ENCODE measurements at places on chromosomes 4 and X.

- no peak for DNase-seq
Observed at GRCh38 chrX:70132877-70133302, 357 bp upstream of the IGBP1 start.

DNA sequence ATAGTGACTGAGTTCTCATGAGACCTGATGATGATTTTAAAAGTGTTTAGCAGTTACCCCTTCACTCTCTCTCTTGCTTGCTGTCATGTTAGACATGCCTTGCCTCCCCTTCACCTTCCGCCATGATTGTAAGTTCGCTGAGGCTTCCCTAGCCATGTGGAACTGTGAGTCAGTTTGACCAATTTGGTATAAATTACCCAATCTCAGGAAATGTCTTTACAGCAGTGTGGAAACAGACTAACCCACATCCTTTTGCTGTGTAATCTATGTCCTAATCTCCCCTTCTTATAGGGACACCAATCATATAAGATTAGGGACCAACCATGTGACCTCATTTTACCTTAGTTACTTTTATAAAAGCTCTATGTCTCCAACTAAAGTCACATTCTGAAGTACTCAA is 677.8 kb downstream of the ADGRL3 start:
- no peak for DNase-seq

GRCh38 chr4:107196312-107196711 is 160.2 kb upstream of the DKK2 start:
- no peak for DNase-seq

DNA sequence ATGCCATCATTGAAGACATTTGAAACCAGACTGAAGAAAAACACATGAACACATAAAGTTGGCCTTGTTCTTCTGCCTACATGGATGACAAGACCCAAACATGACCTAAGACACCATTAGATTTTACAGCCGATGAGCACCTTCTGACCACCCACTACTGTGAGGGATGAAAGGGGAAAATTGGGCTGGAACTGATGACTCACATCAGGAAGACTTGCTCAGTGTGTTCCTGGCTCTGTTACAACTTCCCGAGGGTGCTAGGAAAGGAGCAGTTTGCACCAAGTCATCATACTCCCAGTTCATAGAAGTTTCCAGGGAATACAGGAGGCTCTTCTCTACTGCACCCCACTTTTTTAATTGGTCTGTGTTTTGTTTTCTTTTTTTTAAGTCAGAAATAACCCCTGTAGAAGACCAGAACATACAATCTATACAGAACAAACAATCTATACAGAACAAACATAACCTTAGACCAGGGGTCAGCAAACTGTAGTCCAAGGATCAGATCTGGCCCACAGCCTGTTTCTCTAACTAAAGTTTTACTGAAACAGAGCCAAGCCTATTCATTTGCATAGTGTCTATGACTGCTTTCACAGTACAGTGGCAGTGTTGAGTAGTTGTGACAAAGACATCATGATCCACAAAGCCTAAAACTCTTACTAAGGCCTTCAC is 25.3 kb downstream of the BTC start:
- DNase-seq: no peak

DNA sequence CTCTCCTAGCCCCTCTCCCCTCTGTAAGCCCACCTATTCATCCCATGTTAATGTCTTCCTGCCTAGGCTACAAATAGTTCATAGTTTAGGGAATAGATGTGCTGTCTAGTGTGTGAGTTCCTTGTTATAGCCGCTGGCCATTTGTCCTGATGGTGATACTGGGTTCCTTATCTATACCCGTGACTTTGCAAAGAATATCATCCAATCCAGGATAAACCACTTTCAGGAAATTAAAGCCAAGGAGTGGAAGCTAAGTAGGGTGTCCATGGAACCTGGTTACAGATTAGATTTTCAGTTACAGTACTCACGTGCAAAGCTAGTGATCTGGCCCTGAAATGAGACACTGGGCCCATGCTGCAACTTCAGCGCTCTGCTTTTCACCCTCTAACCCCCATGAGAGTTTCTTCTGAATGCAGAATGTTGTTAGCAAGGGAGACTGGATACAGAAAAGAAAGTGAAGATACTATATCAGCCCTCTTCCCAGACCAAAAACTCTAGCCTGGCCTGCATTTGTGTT is 111.4 kb downstream of the TMEM164 start:
- DNase-seq: no peak

GRCh38 chr4:17033768-17034181 is 135.3 kb upstream of the LDB2 start:
- no peak for DNase-seq

- no peak for DNase-seq
Observed at GRCh38 chr4:52709155-52709554, 42.1 kb downstream of the ERVMER34-1 start.

DNA sequence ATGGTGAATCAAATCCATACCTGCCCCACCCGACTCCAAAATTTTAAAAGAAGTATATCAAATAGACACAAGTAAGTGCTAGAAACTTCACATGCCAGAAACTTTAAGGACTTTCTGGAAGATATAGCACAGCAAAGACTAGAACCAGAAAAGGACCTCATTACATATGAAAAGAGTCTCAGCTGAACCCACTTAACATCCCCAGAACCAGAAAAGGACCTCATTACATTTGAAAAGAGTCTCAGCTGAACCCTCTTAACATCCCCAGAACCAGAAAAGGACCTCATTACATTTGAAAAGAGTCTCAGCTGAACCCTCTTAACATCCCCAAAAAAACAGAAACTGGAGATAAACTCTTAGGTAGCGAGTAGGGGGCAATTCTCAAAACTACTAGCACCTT is 32.3 kb downstream of the STPG2 start:
- no peak for DNase-seq

GRCh38 chr4:38762560-38762959 is 20.2 kb downstream of the TLR10 start:
- no peak for DNase-seq

DNA sequence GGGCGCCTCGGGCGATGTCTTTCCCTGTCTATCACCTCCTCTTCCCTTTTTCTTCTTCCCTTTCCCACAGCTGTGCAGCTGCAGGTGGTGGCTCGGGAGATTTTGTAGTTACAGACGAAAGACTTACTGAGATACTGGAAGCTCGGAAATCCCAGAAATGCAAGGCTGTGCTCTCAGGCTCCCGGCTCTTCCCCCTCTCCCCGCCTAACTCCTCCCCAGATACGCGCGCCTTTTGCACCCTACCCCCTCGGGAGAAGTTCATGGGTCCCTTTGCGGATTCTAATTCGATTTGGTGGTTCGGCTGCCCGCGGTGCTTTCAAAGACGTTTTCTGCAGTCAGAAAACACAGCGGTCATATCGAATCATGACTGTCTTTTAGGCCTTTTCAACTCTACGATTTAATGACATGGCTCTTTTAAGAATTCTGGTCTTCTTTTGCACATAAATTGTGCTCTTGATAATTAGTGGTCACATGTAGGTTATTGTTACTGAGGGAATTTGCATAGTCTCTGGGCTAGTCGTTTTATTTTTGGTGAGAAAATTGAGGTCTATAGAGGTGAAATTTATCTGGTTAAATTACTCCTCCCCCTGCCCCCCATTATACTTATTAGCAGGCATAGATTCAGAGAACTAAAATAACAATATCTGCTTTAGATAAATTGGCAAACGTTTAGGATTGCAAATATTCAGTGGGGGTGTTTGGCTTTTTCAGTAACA is 1.6 kb downstream of the SEPTIN11 start:
- no peak for DNase-seq

DNA sequence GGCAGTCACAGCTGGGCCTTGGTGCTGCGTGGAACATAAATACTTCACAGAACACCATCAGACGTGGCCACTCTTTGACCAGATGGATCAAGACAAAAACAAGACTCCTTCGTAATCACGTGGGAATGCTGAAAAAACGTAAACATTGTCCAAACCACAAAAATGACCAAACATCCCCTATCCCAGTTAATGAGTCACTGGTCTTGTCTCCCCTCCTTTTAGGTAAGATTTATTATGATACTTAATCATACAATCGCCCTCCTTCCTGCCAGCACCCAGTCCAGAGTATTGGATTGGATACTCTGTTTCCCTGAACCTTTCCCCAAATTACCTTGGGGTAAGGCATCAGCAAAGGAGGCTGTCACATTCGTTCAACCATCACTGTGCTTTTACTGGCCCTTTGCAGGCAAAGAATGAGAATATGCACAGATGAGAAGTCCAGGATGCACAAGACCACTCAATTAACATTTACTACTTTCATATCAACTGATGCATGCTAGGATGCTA is 601 bp upstream of the TCEANC start:
- no peak for DNase-seq

GRCh38 chr4:159250751-159251325 is 148.0 kb downstream of the RAPGEF2 start:
- DNase-seq: no peak

- DNase-seq: no peak
Observed at GRCh38 chrX:39890807-39891206, 207.0 kb downstream of the BCOR start.

DNA sequence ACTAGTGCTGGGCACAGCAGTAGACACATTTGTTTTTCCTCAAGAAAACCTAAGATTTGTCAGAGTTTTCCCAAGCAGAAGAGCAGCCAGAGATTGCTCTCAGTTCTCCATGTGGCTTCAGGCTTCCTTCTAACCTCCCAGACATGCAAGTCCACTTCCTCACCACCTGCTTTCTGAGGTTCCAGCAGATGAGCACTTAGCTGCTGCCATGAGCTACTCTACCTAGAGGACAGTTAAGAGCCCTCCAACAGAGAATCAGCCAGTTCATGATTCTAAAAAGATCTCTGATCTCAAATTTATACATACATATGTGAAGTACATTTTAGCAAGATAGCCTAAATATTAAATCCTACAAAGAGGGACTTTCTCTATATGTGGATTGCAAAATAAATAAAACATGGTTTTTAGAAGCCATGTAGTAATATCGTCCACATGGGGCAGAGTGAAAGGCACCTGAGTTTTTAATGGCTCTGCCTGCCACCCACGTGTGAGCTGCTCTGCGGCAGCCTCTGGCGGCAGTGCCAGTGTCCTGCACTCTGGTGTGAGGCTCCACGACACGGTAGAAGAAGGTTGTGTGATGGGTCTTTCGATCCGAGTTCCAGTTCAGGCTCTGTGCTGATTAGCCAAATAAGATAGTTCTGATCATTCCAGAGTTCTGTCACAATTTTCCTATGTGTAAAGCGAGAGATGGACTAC is 10.3 kb downstream of the CYP4V2 start:
- DNase-seq: no peak

DNA sequence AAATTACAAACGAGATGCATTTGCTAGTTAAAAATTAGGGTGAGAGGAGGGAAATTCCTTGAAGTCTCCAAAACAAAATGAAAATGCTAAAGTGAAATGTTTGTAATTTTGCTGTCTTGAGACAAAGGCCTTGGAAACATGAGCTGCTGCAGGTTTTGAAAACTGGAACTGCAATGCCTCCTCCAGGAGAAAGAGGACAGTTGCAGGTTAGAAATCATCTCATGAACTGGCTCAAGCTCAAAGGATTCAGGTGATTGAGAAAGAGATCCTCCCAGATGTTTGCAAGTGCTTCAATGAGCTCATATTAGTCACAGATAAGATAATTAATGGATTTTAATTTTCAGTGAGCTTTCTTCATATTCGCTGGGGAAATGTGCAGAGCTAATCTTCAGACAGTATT is 32.4 kb downstream of the SMPX start:
- DNase-seq: no peak

DNA sequence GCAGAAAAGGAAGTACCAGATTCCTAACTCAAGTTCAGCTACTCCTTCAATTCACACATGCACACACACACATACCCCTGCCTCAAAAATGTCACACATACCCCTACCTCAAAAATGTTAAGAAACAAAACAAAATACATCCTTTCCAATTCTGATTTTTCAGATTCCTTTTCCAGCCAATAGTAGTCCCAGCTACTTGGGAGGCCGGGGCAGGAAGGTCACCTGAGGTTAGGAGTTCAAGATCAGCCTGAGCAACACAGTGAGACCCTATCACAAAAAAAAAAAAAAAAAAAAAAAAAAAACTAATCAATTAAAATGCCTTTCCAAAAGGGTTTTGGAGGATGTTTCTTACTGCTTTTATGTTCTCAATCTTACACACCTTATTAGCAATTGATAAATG is 138.0 kb downstream of the AFAP1 start:
- no peak for DNase-seq

DNA sequence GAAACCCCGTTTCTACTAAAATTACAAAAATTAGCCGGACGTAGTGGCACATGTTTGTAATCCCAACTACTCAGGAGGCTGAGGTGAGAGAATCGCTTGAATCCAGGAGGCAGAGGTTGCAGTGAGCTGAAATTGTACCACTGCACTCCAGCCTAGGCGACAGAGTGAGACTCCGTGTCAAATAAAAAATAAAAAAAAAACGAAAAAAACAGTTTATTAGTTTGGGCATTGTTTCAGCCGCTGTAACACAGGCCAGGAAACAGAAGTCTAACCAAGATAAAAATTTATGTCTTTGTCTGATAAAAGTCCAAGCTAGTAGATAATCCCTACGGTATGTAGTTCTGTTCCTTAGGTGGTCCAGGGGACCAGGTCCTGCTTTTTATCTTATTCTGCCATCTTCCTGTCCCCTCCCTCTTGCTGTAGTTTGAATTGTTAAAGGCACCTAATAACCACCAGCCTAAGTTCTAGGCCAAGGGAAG is 21.4 kb downstream of the USO1 start:
- DNase-seq: no peak

- DNase-seq: no peak
Observed at GRCh38 chr4:8202108-8203051, 3.3 kb downstream of the SH3TC1 start.

DNA sequence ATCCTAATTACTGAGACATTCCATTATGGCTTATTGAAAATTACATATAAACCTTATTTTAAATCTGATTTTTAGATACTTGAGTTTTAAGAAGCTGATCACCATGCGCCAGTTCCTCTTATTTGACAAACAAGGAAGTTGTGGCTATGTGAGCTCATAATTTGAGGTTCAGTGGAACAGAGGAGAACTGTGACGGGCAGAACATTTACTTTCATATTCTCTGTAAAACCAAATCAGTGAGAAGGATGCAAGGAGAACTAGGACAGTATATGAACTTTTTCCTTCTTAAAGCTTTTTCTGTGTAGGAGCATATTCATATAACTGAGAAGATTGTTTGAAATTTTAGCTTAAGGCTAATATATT is 25.3 kb downstream of the STIM2 start:
- no peak for DNase-seq

DNA sequence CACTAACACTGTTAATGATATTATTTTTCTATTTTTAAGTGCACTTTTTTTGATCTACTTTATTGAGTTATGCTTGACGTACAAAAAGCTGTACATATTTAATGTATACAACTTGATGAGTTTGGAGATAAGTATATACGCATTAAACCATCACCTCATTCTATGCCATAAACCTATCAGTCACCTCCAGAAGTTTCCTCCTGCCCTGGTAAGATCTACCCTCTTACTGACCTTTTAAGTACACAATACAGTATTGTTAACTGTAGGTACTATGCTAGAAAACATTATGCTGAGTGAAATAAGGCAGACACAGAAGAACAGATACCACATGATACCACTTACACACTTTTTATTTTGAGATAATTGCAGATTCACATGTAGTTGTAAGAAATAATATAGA is 36.9 kb downstream of the INTS6L start:
- DNase-seq: no peak

Measured in omental fat pad (tissue), 4 donors.